ENCODE measurements at places on chromosomes 6 and 20. TPM values are rescaled to one million over a fixed set of nuclear protein-coding genes. Genes with fewer than 3 reads are reported as not detected.

DNA sequence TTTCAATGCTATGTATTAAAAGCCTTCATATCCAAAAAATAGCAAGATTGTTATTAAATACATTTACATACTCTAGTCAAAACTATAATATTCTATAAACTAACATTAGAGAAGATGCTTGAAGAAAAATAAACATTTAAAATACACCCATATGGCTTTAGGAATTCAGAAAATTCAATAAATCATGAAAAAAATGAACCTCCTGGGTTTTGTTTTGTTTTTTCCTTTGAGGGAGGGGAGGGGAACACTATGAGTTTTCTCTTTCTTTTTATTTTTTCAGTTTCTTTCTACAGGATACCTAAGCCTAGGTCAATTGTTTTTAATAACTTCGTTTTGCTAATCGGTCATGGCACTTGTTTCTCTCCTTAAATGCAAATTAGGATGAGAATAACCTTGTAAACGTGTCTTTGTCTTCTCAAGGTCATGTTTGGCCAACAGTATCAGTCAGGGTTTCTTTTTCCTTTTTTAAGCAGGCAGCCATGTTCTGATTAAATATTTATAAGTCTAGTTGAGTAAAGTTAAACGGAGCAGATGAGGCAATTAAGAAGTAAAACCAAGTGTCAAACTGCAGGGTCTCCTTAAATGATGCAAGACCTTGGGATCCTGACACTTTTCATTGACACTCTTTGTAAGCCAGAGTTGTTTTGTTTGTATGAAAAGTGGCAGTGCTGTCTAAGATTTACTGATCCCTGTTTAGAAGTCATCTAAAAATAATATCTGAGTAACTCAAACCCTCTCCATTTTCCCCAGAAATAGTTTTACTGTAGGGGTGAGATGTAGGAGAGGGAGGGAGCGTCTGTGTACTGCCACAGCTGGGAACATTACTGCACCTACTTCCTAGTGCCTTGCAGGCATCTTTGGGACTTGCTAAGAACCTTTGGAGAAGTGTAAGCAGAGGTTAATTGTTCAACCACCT is 392.3 kb downstream of the PLCB1 start:
- DNase-seq, result no peak

GRCh38 chr6:130995783-130996447 is 67.1 kb downstream of the EPB41L2 start:
- DNase-seq, result no peak

The ADGRF4 gene
- total RNA-seq, result not detected

DNA sequence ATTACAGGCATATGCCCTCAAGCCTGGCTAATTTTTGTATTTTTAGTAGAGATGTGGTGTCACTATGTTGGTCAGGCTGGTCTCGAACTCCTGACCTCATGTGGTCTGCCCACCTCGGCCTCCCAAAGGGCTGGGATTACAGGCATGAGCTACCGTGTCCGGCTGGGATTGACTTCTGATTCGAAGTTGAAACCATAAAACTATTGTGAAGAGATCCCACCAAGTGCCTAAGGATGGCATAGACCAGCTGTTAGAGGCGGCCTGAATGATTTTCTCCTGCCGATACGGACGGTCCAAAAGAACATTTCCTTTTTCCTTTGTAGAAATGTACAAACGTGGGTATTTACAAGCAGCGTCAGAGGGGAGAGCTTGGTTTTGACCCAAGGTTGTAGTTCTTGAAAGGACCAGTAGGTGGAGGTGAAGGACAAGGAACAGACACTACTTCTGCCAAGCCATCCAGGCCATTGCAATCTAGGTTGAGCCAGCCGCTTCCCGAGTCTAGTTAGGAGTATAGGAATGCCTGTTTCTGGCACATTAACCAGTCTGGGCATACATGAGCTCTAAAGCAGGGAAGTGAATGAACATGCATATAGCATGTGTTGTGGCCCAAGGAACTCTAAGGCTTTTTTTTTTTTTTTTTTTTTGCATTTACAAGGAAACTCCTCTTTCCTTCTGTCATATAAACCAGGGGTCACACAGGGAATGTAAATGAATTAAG is 29.0 kb downstream of the MOCS3 start:
- DNase-seq, result peak; percentile 69

The ASXL1 gene
- total RNA-seq, result 19.9 TPM

GRCh38 chr6:112620812-112621569 is 273.9 kb downstream of the RFPL4B start:
- DNase-seq, result no peak

Measured in SJSA1 (cell line).